GM12878 (cell line): ENCODE measurements at places on chromosomes 12 and 14.

GRCh38 chr14:23521785-23522640 lies 29.6 kb downstream of the ZFHX2 start:
- H3K4me3 ChIP-seq = no peak overlapping the region
- no peak for DNase-seq
- H3K27me3 ChIP-seq = no peaks in the 10 kb centered on the region
- no peaks in the 10 kb centered on the region for H3K4me1 ChIP-seq

GRCh38 chr12:461425-461824 lies 1.7 kb downstream of the B4GALNT3 start:
- no peak overlapping the region for H3K27ac ChIP-seq
- H3K4me3 ChIP-seq = no peak overlapping the region
- no peaks in the 10 kb centered on the region for H3K36me3 ChIP-seq

DNA sequence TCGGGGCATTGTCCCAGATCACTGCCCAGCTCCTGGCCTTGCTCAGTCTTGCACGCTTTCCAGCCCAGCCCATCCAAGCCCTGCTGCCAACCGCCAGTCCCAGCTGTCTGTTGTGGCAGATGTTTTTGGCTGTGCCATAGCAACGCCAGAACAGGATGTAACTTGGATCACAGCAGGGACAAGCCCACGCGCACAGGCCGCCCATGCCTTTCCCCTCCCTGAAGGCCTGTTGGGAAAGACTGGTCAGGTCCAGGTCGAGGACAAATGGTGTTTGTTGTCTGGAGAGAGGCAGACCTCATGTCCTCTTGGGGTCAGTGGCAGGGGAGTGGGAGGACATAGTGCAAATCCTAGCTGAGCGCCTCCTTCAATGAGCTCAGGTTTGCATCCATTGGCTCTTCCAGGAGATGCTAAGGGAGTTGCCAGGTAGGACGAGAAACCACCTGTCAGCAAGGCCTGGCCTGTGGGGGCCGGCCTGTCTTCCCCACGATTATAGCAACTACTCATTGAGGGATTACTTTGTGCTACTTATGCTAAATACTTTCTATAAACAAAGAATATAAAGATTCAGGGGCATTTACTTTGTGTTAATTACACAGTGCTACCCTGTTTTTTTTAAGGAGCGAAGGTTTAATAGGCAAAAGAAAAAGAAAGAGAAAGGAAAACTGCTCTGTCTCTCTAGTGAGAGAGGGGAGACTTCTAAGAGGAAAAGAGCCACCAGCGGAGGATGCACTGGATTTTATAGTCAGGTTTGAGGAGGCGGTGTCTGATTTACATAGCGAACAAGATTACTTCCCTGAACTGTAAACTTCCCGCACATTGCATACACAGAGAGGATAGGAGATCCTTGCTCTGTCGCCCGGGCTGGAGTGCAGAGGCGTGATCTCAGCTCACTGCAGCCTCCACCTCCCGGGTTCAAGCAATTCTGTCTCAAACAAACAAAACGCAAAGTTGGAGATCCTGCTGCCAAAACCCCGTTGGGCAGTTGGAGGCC lies 42.8 kb upstream of the CORO1C start:
- H3K27ac ChIP-seq = no peak overlapping the region
- H3K36me3 ChIP-seq = no peaks in the 10 kb centered on the region
- no peak overlapping the region for H3K4me3 ChIP-seq

- no peak overlapping the region for H3K4me3 ChIP-seq
These were observed 98.9 kb downstream of the HMGA2 start for GRCh38 chr12:65923228-65923627.

DNA sequence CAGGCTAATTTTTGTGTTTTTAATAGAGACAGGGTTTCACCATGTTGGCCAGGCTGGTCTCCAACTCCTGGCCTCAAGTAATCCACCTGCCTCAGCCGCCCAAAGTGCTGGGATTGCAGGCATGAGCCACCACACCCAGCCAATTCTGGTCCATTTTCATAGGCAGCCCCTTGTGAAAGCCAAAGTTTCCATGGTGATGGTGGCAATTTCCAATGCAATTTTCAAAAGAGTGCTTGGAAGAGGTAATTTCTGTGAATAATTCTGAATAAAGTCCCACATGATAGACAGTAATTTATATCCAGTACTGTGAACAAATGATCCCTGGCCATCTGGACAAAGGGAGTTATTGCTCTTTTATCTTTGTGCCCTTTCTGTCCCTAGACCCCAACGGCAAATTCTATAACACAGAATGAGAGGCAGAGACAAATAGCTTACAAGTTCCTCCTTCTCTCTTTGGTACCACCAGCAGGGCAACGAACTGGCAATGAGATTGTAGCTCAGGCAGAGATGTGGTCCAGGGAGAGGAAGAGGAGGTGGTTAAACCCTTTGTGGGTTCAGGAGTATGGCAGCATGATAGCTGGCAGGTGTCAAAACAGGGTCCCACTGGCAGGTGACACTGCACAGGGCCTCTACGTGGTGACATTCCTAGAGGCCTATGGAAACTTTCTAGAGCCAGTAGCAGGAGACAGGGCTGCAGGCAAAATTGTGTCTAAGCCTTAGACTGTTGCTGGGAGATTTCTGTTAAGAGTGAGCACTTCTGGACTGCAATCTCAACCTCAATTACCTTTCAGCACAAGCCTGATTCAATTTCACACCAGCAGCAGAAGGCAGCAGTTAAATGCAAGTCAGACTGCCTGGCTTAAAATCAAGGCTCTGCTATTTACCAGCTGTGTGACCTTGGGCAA lies 46.5 kb downstream of the NT5DC3 start:
- no peak overlapping the region for H3K27ac ChIP-seq
- H3K4me1 ChIP-seq = no peaks in the 10 kb centered on the region
- DNase-seq = no peak
- no peak overlapping the region for H3K4me3 ChIP-seq
- no peaks in the 10 kb centered on the region for H3K27me3 ChIP-seq

DNA sequence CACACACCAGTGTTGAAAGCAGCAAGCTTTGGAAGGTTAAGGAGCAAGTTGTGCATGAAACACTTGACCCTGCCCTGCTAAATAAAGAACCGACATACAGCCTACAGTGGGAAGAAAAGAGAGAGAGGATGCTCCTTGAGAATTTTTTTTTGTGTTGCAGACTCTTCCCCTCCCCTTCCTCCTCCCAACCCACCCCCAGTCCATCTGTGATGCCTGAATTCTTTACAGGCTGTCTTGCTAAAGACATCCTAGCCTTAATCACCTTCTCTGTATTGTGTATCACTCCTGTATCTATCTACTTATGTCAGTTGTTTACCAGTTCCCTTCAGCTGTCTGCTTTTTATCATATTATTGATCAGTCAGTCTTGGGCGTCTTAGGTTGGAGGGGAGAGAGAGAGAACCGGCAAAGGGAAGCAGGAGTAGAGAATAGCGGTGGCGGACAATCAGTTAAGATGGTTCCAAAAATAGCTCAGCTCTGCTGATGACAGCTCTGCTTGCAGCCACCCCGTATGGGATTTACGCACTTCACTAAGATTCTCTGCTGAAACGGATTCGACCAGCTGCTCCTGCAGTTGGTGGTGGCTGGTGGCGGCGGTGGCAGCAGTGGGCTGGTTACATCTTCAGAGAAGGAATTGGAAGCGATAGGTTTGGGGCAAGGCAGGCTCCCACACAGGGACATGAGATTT lies 664.7 kb downstream of the NRXN3 start:
- H3K27me3 ChIP-seq = no peaks in the 10 kb centered on the region
- H3K36me3 ChIP-seq = no peaks in the 10 kb centered on the region
- no peak overlapping the region for H3K4me3 ChIP-seq
- H3K27ac ChIP-seq = no peak overlapping the region
